ENCODE measurements at places on chromosomes 2 and 18.

DNA sequence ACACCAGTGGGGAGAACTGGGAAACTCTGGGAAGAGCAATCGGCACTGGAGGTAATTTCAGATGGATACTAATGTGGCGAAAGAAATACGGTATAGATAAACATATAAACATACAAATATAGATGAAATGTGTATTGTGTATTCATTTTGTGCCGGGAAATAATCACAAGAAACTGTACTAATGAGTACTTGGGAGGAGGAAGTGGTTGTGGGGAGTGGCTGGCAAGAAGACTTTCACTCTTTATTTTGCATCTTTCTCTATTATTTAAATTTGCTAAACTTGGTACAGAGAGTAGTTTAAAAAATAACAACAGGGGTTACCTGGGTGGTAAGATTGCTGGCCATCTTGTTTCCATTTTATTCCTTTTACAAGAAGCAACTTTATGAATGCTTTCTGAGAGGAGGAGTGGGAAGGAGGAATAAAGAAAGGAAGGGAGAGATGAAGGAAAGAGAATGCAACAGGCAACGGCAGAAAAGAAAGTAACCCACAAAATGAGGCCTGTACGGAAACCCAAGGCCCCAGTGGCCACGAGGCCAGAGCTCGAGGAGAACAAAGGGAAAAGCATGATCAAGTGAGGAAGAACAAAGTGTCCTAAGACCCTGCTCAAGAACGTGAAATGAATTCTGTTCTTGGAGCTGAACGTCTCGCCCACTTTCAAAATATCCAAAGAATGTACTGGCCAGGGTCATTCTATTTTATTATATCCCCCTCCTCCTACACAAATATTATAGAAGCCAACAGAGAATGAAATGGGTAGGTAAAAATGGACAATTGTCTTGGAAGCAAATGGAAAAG lies 45.2 kb downstream of the FAM178B start:
- DNase-seq: no peak

- no peak for DNase-seq
These were observed 15.2 kb upstream of the DSG3 start for GRCh38 chr18:31432316-31432715.

- no peak for DNase-seq
These were observed 5.3 kb upstream of the POMC start for GRCh38 chr2:25173719-25174118.

GRCh38 chr2:54083445-54083844 lies 32.0 kb upstream of the ACYP2 start:
- no peak for DNase-seq

DNA sequence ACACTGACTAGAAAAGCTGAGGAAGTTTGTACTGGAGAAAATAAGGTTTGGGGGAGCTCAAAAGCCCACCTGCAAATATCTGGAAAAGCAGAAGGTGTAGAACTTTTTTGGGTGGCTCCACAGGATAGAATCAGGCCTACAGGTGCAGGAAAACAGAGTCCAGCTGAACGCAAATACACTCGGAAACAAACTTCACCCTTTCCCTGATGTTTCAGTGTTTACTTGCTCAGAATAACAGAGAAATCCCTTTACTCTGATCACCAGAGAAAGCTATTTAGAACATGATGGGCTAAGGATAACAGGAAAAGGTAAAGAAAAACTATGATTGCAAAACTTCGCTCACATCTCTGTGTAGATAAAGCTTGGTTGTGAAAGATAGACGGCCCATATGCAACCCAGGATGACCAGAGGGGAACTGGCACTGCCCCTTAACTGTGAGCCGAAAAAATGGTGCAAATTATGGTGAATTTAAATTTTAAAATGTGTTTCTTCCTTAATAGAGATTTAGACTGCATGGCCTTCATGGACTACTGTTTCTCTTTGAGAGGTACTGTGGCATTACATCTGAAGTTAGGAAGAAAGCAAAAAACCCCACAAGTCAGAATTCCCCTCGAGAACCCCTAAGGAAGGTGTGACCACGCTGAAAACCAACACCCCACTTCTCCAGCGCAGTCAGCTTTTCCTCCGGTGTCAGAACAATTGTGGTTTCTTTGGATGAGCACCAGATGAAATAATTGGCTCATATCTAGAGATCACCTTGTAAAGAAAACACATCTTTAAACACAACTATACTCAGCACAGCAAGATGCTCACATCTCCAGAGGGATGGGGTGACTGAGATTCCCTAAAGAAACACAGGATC lies 84.5 kb upstream of the TMEM247 start:
- no peak for DNase-seq

DNA sequence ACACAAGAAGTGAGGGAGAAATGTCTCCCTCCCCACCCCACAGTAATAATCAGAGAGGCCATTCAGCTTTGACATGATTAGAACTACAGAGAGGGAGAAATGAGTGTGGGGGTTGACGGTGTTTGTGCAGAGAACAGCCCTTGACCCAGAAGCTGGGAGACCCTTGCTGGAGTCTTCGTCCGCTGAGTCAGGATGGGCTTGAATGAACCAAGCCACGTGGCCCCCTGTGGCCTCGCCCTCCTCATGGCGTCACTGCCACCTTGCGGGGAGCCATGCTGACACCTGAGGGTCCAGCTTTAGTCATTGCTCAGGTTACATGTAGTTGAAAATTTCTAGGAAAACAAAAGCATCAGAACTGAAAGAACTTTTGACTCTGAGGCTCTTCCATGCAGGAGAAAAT lies 101.2 kb downstream of the DGKD start:
- DNase-seq: no peak

- no peak for DNase-seq
These were observed 64.4 kb downstream of the SP110 start for GRCh38 chr2:230155359-230155758.

All from fibroblast of the aortic adventitia (primary cell).